Epithelial cell of proximal tubule (primary cell): ENCODE measurements at places on chromosomes 5 and 9. TPM values are rescaled to one million over a fixed set of nuclear protein-coding genes. Genes with fewer than 3 reads are reported as not detected.

CDH12 gene
- not detected in 2 replicates for total RNA-seq

PLAC8L1 gene
- total RNA-seq: 0.58 TPM in 1 of 2 replicates, not detected in the other

CCL28 gene
- total RNA-seq: 2.1 and 6.2 TPM in 2 replicates

NTRK2 gene
- total RNA-seq: 0.14 and 0.46 TPM in 2 replicates

GABRA6 gene
- total RNA-seq: not detected in 2 replicates

SH2D3C gene
- total RNA-seq: not detected in 2 replicates

CDKN2A gene
- total RNA-seq: 22.4 and 47.7 TPM in 2 replicates

NFIB gene
- 2.4 and 5.0 TPM in 2 replicates for total RNA-seq

ZDHHC21 gene
- 5.1 and 11.3 TPM in 2 replicates for total RNA-seq

BRD3 gene
- 16.6 and 19.9 TPM in 2 replicates for total RNA-seq

NAIP gene
- 1.2 and 3.9 TPM in 2 replicates for total RNA-seq
